ENCODE measurements at places on chromosomes 1 and 21. TPM values are rescaled to one million over a fixed set of nuclear protein-coding genes. Genes with fewer than 3 reads are reported as not detected.

DNA sequence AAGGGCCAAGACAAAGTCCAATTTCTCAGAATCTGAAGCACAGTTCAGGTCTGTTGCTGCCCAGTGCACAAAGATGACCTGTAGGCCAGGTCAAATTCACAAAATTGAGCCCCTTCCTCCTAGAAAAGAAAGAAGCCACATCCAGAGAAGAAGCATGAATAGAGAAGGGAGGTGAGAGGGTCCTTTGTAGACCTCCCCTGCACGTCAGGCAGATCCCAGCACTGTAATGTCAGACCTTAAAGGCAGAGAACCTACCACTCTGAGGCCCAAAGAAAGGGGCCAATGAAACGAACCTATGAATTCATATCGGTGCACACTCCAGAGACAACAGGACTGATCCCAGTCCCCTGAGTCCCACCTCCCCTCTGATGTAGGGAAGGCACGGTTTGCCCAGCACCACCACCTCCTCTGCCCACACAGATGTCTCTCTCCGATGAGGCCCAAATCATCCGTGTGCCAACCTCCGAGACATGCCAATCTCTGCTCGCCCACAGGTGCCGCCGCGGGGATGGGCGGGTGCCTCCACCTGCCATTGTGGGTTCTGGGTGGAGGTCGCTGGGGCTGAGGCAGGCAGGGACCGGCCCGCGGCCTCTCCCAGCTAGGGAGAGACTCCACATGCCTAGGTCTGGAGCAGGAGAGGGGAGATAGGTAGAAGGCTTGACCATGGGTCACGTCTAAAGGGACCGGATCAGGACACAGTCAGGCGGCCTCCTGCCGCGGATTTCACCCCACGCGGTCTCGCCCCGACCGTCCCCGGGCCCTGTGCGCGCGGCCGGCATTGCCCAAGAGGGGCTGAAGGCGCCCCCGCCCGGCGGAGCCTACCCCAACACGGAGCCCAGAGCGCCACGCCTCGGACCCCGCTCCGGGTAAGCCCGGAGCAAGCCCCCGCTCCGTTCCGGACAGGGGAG lies 42.1 kb downstream of the RRAGC start:
- no peak for DNase-seq

DNA sequence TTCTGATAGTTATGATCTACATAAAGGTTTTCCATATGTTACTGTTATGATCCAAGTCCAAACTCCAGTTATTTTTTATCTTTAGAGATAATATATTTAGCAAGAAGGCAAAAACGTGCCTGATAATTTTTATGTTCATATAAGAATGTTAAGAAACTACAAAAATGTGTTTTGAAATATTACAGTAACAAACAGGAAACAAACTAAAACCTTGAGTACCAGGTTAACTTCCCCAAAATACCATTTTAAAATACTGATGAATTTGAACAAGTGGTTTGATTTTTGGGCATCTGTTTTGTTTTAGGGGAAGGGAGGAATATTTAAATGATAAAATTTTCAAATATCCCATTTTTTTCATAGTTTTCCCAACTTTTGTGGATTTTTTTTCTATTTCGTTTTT lies 124.8 kb downstream of the NR5A2 start:
- DNase-seq = no peak

DNA sequence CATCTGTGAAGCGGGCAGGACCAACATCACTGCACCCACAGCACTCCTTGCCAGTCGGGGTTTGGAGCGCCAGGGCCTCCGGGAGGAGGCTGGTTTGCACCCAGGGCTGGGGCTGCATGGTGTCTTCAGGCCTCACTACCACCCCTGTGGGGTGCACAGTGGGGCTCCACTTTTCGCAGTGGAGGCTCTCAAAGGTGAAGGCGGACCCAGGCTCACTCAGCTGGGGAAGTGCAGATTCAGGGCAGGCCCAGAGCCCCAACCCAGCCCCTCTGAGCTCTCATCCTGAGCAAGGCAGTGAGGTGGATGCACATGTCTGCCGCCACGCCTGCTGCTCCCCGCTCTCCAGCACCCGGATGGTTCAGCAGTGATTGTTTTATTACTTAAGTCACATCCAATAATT lies 125.8 kb downstream of the PTPRU start:
- DNase-seq = no peak

DNA sequence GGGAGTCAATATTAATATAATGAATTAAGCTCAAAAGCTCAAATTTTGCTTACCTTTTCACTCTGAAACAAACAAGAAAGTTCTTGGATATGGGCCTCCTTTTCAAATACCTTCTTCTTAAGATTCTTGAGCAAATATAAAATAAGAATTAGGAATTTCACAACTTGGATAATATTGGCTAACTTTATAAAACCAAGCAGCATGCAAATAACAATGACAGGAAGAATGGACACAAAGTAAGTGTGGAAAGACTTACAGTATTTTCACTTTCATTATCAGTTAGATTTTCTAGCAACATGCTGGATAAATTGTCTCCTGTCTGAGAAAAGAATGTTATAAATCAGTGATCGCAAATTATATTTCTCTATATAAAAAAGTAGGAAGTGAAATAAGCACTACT lies 13.2 kb downstream of the ODF2L start:
- DNase-seq = no peak

DNA sequence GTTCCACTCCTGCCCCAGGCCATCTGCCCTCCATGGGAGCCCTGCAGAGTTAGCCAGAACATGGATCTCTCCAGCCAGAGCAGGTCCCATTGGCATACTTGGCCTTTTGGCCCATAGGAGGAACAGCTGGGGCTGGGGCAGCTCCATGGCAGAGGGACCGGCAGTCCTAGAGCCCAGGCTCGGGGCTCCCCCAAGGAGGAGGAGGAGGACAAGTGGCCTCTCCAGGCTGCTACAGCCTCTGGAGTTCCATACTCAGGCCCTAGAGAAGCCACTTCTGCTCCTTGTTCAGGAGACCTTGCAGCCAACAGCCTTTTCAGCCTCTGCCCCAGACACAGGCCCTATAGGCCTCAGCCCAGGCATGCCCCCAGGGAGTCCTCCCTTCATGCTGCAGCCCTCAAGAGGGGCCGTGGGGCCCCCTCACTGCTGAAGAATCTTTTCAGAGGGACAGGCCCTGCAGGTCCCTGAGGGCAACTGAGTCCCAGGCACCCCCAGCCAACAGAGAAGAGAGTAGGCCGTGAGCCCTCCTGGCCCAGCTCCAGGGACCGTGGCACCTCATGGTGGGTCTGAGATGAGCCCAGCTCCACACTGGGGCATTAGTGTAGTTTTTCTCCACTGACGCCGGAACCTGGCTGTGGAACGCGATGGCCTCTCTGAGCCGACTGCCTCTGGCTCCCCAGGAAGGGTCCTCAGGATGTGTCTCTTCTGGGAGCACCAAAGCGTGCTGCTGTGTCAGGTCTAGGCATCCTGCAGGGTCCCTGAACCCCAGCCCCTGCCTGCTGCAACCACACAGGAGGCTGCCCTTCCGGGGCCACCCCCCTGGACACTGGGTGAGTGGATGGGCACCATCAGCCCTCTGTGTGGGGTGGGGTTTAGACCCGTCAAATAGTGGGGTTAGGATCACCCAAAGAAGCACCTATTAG lies 297.6 kb upstream of the VAMP3 start:
- DNase-seq = no peak

DNA sequence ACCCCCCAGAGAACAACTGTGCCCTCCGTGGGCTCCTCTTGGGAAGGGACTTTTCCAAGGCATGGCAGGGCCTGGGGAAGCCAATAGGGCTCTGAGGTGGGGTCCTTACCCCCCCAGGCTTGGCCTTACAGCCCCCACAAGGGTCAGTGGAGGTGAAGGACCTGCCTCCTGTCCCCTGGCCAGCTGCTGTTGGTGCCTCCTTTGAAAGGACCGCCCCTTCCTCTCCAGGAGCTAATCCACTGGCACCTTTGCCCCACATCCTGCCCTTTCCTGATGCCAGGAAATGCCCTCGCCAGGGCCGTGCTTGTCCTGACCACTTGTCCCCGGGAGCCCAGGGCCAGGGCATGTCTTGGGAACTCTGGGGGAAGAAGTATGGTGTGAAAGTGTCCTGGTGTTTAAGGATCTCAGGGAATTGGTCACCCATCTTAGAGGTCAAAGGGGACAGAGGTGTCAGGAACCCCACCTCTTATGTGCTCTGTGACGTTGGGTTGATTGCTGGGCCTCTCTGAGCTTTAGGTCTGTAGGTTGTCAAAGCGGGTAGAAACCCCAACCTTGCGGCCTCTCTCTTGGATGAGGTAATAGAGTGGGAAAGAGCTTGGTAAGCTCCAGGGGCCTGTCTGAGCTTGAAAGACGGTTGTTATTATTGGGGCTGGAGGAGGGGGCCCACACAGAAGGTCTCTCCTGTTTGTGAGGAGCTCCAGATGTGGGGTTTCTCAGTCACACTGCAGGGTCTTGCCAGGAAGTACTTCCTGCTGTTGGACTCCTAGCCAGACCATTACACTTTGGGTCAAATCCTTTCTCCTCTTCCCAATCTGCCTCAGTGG lies 2.8 kb downstream of the KCNQ4 start:
- DNase-seq = no peak

- no peak for DNase-seq
Observed at GRCh38 chr21:17758683-17759082, 60.5 kb downstream of the C21orf91 start.

DNA sequence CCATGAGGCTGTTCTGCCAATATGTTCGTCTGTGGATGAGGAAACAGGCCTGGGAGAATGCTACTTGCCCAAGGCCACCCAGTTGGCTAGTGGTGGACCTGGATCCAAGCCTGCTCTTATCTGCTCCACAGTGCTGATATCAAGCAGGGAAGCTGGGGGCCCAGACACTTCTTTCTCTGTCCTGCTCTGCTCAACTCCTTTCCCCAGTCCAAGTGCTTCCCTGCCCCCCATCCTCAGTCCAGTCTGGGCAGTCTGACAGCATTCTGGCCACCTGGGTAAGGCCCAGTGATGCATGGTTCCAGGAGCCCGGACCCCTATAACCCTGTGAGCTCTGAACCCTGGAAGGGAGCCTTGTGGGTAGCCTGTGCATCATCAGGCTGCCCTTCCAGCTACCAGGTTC lies 4.2 kb upstream of the PAQR7 start:
- peak; percentile 46 for DNase-seq

- DNase-seq = no peak
Observed at GRCh38 chr1:224894915-224895314, 34.6 kb upstream of the DNAH14 start.

- DNase-seq = no peak
Observed at GRCh38 chr21:31180256-31181081, 142.2 kb upstream of the KRTAP19-8 start.

GRCh38 chr21:45136927-45137611 lies 62.7 kb downstream of the ADARB1 start:
- DNase-seq = peak; percentile 84

DNA sequence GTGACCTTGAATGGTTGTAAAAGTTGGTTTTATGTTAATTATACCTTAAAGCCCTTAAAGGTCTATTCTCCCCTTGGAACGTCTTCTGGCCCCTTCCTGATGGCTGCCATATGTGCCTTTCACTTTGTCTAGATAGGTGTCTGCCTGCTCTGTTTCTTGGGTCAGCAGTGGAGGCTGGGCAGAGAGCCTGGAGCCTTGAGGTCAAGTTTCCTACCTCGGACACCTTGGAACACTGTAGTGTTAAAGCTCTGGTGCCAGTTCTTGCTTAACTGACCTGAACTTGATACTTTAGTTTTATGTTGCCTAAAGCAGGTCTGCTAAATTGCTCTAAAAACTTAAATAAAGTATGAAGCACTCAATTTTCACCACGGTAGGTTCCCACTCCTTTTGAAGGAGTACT lies 86.5 kb downstream of the CDC14A start:
- DNase-seq = no peak

GRCh38 chr1:222912730-222913129 lies 97.9 kb downstream of the DISP1 start:
- DNase-seq = no peak

DNA sequence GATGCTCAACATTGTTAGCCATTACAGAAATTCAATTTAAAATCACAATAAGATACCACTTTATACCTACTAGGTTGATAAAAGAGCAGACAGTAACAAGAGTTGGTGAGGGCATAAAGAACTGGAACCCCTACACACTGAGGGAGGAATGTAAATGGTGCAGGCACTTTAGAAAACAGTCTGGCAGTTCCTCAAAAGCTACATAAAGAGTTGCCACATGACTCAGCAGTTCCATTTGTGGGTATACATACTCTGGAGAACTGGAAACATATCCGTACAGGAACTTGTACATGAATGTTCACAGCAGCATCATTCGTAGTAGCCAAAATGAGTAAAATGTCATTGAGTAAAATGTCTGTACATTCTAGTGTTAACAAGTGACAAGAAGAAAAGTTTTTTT lies 17.0 kb downstream of the NSL1 start:
- no peak for DNase-seq

DNA sequence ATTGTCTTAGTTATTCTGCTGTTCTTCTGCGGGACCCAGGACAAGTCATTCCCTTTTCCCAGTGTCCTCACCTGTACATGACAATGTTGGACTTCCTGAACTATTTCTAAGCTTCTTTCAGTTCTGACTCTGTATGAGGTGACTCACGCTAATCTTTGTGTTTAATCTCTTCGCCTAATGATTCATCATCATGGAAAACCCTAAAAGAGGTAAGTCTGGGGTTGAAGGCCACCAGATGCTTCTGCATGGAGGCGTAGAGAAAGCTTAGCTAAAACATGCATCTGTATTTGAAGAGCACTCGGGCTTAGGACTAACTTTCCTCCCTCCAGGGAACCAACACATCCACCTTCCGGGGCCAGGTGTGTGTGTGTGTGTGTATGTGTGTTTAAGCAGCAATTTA lies 7.4 kb downstream of the SPRR5 start:
- DNase-seq = no peak

DNA sequence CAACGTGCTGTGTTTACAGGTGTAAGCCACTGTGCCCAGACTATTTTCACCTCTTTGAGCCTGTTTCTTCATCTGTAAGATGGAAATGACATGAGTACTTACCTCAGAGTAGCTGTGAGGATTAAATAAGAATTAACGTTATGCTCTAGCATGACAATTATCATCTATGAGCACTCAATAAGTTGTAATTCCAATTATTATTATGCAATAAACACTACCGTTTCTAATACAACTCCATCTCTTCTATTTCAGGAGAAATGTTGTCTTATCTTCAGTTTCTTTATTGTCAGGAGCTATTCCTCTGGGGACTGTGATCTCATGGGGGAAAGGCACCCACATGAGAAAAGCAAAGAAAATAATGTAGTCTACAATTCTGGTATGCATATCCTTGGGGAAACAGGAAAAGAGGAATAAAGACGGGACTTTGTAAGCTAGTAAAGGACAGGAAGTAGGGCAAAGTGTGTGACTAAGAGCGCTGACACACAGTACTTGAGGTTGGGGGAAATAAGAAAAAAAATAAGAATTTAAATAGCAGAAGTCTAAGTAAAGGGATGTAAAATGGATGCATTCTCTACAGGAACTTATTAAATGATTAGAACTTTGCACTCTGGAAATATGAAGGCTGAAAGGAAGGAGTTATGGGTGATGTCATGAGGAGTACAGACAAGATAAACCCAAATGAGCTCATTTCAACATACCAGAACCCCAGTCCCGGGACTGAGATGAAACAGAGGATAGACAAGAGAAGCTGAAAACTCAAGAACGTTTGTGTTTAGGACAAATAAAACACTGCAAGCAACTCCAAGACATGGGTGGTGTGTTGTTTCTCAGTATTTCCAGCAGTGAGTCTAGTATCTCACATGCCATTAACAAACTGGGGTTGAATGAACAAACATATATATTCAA lies 9.8 kb downstream of the PHC2 start:
- DNase-seq = no peak

GRCh38 chr1:204927673-204928641 lies 57.3 kb downstream of the NFASC start:
- no peak for DNase-seq

ADAMTS5 gene
- not detected for total RNA-seq

KCND3 gene
- 4.0 TPM for total RNA-seq

TMEM82 gene
- 2.7 TPM for total RNA-seq

SYNC gene
- not detected for total RNA-seq
